ENCODE measurements at places on chromosomes 2 and 18. TPM values are rescaled to one million over a fixed set of nuclear protein-coding genes. Genes with fewer than 3 reads are reported as not detected.

DNA sequence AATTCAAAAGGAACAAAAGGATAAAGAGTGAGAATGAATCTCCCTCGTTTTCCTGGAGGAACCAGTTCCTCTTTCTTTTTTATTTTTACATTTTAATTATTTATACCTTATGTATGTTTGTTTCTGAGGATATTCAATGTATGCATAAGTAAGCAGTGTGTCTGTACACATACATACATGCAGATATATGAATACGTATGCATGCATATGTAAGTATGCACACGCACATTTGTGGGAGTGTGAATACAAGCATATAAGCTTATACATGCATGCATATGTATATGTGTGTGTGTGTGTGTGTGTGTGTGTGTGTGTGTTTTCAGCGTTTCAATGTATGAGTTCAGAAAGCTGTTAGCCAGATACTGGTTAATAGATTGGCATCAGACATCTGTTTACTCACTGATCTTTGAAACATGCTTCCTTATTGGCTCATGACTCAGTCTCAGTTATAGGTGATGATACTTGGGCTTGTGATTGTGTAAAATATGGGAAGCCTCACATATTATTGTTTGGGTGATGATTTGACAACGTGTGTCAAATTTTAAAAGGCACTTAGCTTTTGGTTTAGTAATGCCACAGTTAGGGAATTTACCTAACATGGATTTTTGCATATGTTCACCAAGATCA is 279.7 kb upstream of the TRIB2 start:
- no peaks in the 10 kb centered on the region for H3K4me1 ChIP-seq
- H3K4me3 ChIP-seq: no peak overlapping the region
- no peak overlapping the region for H3K27ac ChIP-seq
- no peak for DNase-seq

Gene CIB4
- not detected for total RNA-seq

GRCh38 chr2:3864943-3865865 is 161.8 kb downstream of the DCDC2C start:
- no peak overlapping the region for H3K4me3 ChIP-seq
- no peaks in the 10 kb centered on the region for H3K4me1 ChIP-seq
- DNase-seq: no peak
- H3K36me3 ChIP-seq: no peaks in the 10 kb centered on the region
- no peaks in the 10 kb centered on the region for H3K27me3 ChIP-seq
- H3K27ac ChIP-seq: no peak overlapping the region

DNA sequence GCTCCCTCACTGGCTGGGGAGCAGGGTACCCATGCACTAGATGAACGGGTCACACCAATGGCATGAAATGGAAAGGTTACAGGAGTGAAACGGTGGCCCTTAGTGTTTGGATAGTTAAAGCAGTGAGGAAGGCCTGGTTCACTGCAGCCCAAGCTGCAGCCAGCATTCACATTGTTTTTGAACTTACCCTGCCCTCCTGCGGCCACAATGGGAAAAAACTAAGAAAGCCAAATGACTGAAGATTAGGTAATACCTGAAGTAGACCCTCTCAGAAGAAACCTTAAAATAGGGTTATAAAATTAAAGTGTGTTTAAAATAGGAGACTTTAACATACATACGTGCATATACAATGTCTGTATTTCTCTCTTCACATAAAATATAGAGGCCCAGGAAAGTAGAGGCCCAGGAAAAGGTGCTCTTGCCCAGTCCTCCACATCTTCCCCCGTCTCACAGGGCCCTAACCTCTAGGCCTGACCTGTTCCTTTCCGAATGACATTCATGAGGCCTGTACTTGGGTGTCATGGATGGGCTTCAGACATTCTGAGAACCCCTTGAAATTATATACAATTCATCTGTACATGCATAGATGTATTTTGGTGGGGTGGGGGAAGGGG is 33.3 kb downstream of the DOK1 start:
- H3K36me3 ChIP-seq: no peaks in the 10 kb centered on the region
- peak; percentile 43 for DNase-seq
- H3K27ac ChIP-seq: no peak overlapping the region

DNA sequence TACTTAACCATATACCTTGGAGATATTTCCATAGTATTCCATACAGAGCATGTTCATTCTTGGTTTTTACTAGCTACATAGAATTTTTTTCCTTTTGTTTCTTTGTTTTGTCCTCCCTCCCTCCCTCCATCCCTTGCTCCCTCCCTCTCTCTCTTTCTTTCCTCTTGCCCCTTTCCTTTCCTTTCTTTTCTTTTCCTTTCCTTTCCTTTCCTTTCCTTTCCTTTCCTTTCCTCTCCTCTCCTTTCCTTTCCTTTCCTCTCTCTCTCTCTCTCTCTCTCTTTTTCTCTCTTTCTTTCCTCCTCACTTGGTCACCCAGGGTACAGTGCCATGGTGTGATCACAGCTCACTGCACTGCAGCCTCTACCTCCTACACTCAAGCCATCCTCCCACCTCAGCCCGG is 28.3 kb downstream of the RPL37A start:
- H3K27ac ChIP-seq: no peak overlapping the region
- no peaks in the 10 kb centered on the region for H3K27me3 ChIP-seq
- no peak for DNase-seq
- H3K4me1 ChIP-seq: no peaks in the 10 kb centered on the region
- no peak overlapping the region for H3K4me3 ChIP-seq
- no peaks in the 10 kb centered on the region for H3K36me3 ChIP-seq

Gene CHRND
- total RNA-seq: not detected

DNA sequence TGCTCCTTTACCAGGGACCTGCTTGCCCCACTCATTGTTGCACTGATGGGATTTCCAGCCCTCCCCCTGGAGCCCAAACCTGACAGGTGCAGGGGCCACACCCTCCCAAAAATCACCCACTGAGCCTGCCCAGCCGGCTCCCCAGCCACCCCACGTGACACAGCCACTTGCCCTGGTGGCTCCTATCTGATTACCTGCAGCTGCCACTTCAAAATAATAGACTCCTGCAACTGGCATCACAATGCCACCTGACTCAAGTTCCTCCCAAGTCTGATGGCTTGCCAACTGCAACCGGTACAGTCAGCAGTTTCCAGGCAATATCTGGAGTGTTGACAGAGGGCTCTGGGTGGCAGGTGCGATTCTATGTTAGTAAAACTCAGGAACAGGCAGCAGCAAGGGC is 66.2 kb downstream of the CRACDL start:
- no peak overlapping the region for H3K27ac ChIP-seq
- H3K36me3 ChIP-seq: no peaks in the 10 kb centered on the region
- peaks cover 12% of the 10 kb centered on the region for H3K4me1 ChIP-seq
- no peak overlapping the region for H3K4me3 ChIP-seq

DNA sequence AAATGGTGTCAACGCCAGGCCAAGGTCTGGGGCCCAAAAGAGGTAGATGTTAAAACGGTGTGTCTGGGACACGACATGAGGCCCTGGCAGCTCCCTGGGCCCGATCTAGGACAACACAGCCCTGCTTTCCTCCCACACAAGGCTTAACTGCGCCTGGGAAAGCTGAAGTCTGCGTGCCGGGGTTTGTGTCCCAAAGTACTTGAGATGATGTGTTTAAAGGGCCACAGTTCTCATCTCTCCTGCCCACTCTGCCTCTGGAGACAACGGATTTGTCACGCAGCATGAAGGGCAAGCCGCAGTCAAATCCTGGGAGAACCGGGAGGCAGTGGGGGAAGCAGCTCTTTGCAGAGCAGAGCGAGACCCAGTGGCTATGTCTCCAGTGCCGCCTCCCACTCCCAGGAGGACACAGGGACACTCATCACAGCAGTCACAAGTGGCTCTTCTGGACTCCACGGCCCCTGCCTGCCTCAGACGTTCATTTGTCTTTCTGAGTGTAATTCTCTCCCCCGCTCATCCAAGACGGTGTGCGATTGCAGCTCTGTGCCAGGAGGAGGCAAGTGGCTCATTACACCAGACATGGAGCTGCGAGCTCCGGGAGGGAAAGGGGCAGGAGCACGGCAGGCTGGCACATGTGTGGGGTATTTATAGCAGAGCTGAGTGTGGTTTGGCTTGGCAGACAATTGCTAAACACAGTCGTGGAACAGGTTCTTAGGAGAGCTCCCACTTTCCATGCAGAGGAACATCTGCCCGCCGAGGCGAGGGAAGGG is 57.7 kb upstream of the SEMA4C start:
- peaks cover 29% of the 10 kb centered on the region for H3K27me3 ChIP-seq
- DNase-seq: peak; percentile 5
- no peaks in the 10 kb centered on the region for H3K4me1 ChIP-seq

Gene CACNB4
- total RNA-seq: 2.9 TPM

DNA sequence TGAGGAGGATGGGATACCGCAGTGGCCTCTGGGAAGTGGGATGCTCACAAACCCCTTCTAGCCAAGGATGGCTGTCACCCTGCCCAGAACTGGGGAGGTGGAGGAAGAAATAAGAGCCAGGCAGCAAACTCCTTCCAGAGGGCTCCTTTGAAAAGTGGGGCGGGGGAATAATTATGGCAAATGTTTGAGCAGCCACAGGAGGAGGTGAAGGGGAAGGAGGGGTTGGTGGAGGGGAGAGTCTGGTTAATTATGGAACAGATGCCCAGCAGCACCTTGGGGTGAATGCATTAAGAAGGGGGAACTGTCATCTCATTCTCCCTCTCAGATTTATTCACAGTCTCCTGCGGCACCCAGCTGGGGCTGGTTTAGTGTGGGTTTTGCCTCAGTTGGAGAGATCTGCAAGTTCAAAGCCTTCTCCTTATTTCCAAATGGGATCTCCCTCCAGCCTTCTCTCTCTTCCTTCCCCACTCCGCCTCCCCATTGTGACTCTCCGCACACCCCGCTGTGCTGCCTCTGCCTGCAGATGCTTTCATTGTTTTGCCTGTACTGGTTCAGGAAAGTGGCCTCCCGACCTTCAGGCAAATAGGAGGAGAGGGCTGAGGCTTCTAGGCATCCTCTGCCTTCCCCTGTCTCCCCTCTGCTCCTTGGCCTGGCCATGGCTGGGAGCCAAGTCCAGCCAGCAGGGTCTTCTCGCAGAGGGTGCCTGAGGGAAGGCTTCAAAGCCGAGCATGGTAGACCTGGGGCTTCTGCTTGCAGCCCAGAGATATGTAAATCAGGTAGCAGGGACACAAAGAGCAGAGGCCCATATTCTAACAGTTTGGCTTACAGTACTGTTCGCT is 457.2 kb upstream of the MEX3C start:
- no peak overlapping the region for H3K27ac ChIP-seq
- H3K27me3 ChIP-seq: no peaks in the 10 kb centered on the region
- H3K4me3 ChIP-seq: no peak overlapping the region
- no peaks in the 10 kb centered on the region for H3K4me1 ChIP-seq
- DNase-seq: no peak

- peaks cover 15% of the 10 kb centered on the region for H3K4me1 ChIP-seq
- H3K36me3 ChIP-seq: no peaks in the 10 kb centered on the region
- H3K4me3 ChIP-seq: no peak overlapping the region
- DNase-seq: peak; percentile 89
- no peaks in the 10 kb centered on the region for H3K27me3 ChIP-seq
Measured at GRCh38 chr18:34767601-34768027, 57.5 kb downstream of the DTNA start.

DNA sequence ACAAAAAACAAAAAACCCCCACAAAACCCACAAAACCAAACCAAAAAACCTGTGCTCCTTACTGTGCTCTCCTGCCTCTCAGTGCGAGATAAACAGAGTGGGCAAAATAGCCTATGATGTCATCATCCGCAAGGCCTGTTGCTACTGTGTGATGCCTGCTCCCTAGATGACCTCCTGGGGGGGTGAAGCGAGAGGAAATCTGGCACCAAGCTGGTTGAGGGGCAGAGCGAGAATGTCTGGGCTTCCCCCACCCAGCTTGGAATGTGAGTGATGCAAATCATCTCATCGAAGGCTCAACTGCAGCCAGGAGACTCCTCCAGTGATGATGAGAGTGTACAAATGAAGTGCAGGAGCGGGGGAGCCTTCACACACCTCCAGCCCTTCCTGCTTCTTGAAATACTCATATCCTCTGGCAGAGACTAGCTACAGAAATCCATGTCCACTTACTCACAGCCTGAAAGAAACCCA is 57.7 kb upstream of the MAP4K3 start:
- H3K27ac ChIP-seq: peak overlapping the region; percentile 74
- peak; percentile 99 for DNase-seq
- H3K27me3 ChIP-seq: no peaks in the 10 kb centered on the region
- H3K4me3 ChIP-seq: no peak overlapping the region

GRCh38 chr2:6780765-6781274 is 84.9 kb downstream of the CMPK2 start:
- no peak for DNase-seq
- H3K27me3 ChIP-seq: no peaks in the 10 kb centered on the region
- no peaks in the 10 kb centered on the region for H3K4me1 ChIP-seq
- H3K36me3 ChIP-seq: no peaks in the 10 kb centered on the region
- H3K27ac ChIP-seq: no peak overlapping the region
- no peak overlapping the region for H3K4me3 ChIP-seq

GRCh38 chr2:111168528-111169239 is 48.0 kb downstream of the BCL2L11 start:
- H3K36me3 ChIP-seq: no peaks in the 10 kb centered on the region
- H3K27me3 ChIP-seq: no peaks in the 10 kb centered on the region
- peak; percentile 69 for DNase-seq
- peaks cover 15% of the 10 kb centered on the region for H3K4me1 ChIP-seq
- no peak overlapping the region for H3K4me3 ChIP-seq

DNA sequence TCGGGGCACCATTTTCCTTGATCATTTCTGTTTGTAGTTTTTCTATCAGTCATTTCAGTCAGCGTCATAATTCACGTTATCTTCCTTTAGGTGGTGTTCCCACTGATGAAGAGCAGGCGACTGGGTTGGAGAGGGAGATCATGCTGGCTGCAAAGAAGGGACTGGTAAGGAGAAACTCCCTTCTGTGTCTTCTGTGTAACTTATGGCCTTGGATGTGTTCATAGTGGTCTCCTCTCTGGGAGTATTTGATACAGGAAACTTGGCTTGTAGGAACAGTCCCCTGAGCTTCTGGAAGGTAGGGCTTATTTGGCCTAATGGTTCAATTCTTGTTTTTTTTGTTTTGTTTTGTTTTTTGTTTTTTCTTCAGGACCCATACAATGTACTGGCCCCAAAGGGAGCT is 1.1 kb downstream of the COX5B start:
- H3K36me3 ChIP-seq: peaks cover 15% of the 10 kb centered on the region
- H3K4me1 ChIP-seq: peaks cover 13% of the 10 kb centered on the region
- no peak overlapping the region for H3K27ac ChIP-seq
- no peak for DNase-seq
- peak overlapping the region; percentile 90 for H3K4me3 ChIP-seq
- no peaks in the 10 kb centered on the region for H3K27me3 ChIP-seq

DNA sequence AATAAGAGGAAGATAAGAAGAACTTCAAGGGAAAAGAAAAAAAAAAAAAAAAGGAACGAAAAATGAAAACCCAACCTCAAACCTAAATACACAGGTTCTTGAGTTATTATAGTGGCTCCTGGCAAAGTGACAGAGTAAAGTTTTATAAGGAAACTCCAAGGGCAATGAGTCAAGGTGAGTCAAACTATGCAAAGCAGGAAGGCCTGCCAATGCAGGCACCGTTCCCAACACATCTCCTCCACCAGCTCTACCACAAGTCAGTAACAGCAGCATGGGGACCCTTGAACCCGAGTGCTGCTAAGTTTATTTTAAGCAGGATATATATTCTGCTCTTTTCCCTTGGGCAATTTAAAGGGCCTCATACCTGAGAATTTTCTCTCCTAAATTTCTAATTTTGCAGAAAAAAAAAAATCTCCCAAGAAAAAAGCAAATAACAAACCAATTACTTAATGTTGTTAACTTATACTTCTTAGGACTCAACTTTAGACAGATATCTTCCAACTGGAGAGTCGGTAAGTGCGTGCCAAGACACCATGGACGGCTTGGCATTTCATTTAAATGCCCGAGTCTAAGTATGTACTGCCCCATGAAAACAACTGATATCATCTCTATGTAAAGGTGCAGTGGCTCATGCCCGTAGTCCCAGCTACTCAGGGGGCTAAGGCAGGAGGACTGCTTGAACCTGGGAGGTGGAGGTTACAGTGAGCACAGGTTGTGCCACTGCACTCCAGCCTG is 75.7 kb upstream of the TFCP2L1 start:
- peaks cover 6% of the 10 kb centered on the region for H3K36me3 ChIP-seq
- DNase-seq: peak; percentile 91
- no peak overlapping the region for H3K4me3 ChIP-seq
- H3K27me3 ChIP-seq: no peaks in the 10 kb centered on the region
- H3K4me1 ChIP-seq: peaks cover 39% of the 10 kb centered on the region

Gene LOXHD1
- not detected for total RNA-seq

Gene CNDP1
- total RNA-seq: 0.31 TPM

Data from astrocyte (in vitro differentiated cells and primary cell).